ENCODE measurements at places on chromosomes 4 and X.

- no peak for DNase-seq
Measured at GRCh38 chrX:30215357-30215843, at the start of gene MAGEB2. Gene MAGEB2 (plus strand): TSS chrX:30215563. CDS start chrX:30218581, 3,018 bp downstream.

GRCh38 chrX:8305350-8305749 lies 134.3 kb upstream of the VCX2 start:
- no peak for DNase-seq

GRCh38 chr4:67256388-67257043 lies 288.8 kb downstream of the CENPC start:
- DNase-seq = no peak

DNA sequence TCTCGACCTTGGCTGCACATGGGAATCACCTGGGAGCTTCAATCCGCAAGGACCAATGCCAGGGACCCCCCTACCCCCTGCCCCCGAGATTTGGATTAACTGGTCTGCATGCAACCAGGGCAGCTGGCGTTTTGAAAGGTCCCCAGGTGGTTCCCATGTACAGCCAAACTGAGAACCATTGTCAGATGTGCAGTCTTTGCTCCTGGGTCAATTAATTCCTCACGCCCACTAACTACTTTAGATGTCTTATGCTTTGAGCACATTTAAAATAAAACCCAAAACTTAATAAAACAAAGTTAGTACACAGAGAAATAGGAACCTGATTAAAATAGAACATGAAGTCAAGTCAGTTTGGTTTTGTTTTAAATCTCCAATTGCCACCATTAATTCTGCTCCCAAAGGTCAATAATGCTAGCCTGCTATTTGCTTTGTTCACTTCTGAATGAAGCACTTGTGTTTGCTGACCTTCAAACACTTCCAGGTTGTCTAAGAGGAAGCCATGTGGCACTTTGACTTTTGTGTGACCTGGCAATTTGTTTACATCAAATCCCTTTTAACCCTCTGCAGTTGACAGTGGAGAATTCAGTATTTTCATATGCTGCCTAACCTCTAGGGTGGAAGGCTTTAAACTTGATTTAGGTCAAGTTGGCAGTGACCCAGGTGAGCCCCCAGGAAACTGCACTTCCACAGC lies 27.2 kb upstream of the TMSB4X start:
- no peak for DNase-seq

DNA sequence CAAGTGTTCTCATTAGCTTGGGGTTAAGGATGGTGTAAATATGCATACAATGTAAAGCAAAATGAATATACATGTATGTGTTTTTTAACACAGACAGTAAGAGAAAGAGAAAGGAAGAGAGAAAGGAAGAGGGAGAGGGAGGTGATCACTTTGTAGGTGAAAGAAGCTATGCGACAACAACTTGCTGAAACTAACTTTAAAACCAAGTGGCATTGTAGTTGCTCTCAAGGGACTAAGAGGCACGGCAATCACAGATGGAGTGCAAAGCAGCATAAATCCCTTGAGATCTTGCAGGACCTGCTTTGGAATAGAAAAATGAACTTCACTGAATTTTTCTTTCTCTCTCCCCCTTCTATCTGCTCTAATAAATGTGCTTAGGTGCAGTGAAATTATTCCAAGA lies 1665.0 kb upstream of the TENM3 start:
- DNase-seq = no peak

DNA sequence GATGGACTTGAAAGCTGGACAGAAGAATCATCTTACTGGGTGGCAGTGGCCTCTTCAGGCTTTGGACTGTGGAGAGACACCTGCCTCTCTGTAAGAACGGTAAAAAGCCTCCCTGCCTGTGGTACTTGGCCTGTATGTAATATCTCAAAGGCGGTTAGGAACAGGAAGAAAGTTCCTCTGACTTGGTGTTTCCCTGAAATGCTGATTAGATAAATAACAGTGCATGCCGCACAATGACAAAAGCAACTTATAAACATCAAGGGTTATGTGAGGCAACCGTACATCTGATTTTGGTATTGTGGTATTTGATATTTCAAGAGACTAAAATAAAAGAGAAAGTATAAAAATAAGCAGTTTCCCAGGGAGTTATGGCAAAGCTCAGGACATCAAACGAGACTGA lies 92.4 kb upstream of the SORBS2 start:
- no peak for DNase-seq

GRCh38 chr4:163111588-163111987 lies 55.1 kb downstream of the NAF1 start:
- DNase-seq = no peak

DNA sequence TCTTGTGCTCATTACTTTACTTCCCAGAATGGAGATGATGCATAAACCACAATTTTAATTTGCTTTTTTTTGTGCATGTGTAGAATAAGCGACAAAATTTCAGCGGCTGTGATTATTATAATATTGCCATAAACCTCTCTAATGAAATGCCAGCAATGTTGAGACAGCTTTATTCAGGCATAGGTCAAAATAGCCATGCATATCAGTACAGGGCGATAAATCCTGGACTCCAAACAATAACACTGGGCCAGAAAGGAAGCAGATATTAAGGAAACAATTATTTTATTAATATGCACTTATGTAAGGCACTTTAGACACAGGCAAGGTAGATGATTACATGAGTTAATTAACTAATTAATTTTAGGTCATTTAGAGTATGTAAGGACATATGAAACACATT lies 47.1 kb downstream of the ARHGEF38 start:
- no peak for DNase-seq

DNA sequence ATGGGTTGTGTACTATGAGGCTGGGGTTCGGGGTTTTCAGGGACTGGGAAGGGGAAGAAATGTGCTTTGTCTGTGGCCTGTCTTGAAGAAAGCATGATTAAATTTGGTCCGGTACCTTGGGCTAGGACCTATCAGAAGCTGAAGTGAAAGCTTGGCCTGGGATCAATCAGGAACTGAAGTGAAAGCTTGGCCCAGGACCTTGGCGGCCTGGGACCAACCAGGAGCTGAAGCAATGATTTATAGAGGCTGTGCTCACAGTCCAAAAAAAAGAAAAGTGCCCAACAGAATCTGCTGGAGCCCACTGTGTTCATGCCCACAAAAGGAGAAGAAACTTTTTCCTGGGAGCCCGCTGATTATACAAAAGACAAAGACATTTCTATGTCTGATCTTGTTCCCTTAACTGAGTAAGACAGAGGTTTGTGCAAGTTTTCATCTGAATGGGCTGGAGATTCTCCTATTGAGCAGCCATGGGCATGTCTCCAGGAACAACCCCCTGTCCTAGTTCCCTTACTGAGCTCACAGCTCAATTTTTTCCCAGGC lies 1427.9 kb downstream of the FAM133A start:
- DNase-seq = no peak

- no peak for DNase-seq
Measured at GRCh38 chr4:73698217-73698616, 42.2 kb upstream of the CXCL8 start.

DNA sequence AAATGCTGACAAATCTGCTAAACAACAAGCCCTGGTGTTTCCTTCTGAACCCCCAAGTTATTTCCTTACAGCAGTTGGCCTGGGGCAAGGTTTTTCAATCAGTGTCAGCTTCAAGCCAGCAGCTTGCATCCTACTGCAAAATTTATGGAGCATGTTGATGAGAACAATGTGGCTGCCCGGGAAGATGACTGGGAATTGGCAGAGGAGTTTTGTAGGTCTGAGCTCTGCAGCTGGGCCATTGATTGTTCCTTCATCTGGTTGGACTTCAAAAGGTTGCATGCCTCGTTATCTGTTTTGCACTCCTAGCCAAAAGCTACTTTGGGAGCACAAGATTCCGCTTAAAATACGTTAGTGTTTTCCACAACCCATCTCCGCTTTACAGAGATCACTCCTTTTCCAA lies 1030.3 kb upstream of the LCORL start:
- DNase-seq = no peak

DNA sequence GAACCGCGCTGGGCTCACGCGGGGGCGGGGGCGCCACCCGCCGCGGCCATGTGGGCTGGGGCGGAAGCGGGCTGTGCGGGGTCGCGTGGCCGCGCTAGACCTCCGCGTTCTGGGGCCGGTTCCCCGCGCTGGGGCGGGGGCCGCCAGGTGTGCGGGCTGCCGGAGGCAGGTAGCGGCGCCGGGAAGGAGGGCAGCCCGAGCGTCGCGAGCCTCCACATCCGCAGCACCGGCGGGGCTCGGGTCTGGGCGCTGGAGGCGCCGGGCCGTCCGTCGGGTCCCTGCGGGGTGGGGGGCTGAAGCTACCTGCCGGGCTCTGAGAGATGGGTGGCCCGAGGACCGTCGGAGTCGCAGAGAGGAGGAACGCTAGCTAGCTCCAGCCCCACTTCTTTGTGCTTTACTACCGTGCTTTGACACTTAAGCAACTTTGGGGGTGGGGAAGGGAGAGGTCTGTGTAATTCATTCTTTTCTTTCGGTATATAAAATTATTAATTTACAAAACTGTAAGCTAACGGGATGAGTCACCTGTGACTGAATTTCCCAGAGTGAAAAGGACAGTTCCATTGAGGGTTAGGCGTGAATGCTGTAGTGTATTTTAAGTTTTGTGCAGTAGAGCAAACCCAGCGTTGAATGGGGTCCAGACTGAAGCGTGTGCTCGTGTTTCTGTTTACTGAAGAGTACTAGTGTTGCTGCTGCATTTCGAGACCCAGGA lies 689 bp downstream of the METAP1 start:
- no peak for DNase-seq

GRCh38 chrX:109952985-109953905 lies 49.7 kb upstream of the TMEM164 start:
- DNase-seq = no peak

- no peak for DNase-seq
Measured at GRCh38 chr4:156797206-156797605, 174.4 kb downstream of the PDGFC start.

DNA sequence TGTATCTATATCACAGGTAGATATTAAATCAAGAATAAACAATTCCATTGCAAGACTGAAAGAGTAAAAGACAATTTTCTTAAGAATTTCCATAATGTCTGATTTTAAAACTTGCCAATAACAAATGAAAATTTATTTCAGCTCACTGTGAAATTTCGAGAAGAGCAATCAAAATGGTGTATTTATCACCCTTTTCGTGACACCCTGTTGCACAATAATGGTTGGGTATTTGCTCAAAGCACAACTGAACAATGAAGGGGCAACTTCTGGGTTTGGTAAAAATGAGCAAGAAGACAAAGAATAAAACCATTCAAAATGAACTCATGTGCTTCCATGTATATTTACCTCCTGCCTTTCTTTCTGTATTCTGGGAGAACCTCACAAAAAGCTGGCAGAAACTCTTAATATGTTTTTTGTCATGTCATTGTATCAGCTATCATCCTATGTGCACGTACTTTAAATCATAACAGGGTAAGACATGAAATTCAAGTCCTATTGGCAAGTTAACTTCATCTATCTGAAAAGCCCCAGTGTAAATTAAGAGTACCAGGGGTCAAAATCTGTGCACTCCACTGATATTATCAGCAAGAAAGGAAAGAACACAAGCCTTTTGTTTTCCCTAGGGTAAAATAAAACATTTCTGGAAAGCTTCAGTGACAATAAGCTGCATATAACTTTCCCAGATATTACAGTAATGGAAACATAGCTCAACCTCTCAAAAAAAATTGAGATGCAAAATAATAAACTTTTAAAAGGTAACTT lies 126.9 kb upstream of the CBR4 start:
- no peak for DNase-seq

- no peak for DNase-seq
Measured at GRCh38 chr4:3527914-3528876, 4.0 kb downstream of the LRPAP1 start.

- DNase-seq = no peak
Measured at GRCh38 chr4:164648151-164648848, 105.6 kb upstream of the SMIM31 start.

DNA sequence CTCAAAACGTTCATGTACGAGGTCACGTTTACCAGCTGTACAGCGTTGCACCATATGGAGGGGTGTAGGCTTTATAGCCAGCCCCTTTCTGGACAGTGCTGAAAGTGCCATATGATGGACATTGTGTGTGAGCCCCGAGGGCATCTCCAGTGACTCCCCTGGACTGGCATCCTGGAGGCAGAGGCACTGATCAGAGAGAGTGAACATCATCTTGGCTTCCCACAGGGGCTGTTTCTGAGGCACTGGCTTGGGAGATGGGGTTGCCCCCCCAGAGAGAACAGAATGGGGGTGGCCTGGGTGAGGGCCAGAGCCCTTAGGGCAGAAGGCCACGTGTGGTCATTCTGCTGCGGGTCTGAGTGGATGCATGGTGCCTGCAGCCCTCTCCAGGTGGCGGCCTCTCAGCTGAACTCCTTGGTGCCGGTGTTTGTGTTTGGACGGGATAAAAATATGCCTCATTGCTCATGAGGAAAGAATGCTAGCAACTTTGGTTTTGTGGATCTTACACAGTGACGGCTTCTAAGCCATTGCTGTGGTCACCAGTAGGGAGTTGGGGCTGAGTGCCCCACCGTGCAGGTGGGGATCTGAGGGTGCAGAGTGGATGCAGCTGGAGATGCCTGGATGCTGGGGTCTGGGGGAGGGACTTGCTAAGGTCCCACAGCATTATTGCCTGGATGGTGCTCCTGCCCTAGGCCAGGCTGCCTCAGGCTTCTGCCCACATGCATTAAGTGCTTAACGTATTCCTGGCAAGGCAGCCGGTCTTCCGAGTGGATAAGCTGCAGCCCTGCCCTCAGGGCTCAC lies 3.4 kb downstream of the WFS1 start:
- peak; percentile 75 for DNase-seq

- peak; percentile 34 for DNase-seq
Measured at GRCh38 chrX:151825925-151826485, 86.7 kb upstream of the MAGEA4 start.

- no peak for DNase-seq
Measured at GRCh38 chrX:130719413-130719812, 183.6 kb downstream of the ENOX2 start.

DNA sequence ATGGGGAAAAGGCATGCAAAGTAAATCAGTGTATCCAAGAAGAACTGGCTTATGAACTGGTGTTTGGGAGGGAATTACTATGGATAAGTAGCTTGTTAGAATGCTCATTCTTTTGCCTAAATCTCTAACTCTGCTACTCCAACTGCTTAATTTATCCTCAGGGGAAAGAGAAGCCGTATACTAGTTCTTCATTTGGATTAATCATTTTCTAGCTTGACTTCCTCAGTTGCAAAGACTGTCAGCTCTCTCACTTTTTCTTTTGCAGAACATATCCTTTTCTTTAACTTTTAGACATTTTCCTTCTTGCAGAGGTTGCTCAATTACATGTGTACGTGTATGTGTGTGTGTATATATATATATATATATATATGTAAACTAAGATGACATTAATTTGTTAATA lies 21.9 kb downstream of the GPRIN3 start:
- no peak for DNase-seq

DNA sequence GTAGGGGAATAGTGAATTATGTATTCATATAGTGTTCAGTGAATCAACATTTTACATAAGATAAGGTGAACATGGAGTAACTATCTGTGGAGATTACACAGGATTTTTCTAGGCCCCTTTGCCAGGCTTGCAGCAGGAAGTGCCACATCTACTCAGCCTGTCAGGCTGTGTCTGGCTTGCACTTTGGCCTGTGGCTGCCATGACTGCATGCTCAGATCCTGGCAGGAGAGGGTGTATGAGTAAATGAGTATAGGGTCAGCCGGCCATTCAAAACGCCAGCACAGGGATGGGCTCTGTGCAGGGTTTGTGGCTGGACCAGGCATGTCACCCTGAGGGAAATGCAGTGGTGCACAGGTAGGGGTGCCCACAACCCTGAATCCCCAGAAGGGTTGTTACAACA lies 51.9 kb downstream of the UBQLN2 start:
- no peak for DNase-seq

Data from AG04450 (cell line).